ENCODE measurements at places on chromosomes 7 and 10. TPM values are rescaled to one million over a fixed set of nuclear protein-coding genes. Genes with fewer than 3 reads are reported as not detected.

Gene MYH16
- polyA plus RNA-seq = not detected

Gene ITPRID1
- not detected for polyA plus RNA-seq

Gene ADAM8
- 32.7 TPM for polyA plus RNA-seq

Gene GIMAP4
- polyA plus RNA-seq = 167 TPM

Gene ELAPOR2
- not detected for polyA plus RNA-seq

GRCh38 chr7:76054123-76055120, 6.5 kb downstream of the MDH2 start:
- no peak overlapping the region for H3K4me3 ChIP-seq
- no peak for DNase-seq
- H3K4me1 ChIP-seq = peaks cover 10% of the 10 kb centered on the region

DNA sequence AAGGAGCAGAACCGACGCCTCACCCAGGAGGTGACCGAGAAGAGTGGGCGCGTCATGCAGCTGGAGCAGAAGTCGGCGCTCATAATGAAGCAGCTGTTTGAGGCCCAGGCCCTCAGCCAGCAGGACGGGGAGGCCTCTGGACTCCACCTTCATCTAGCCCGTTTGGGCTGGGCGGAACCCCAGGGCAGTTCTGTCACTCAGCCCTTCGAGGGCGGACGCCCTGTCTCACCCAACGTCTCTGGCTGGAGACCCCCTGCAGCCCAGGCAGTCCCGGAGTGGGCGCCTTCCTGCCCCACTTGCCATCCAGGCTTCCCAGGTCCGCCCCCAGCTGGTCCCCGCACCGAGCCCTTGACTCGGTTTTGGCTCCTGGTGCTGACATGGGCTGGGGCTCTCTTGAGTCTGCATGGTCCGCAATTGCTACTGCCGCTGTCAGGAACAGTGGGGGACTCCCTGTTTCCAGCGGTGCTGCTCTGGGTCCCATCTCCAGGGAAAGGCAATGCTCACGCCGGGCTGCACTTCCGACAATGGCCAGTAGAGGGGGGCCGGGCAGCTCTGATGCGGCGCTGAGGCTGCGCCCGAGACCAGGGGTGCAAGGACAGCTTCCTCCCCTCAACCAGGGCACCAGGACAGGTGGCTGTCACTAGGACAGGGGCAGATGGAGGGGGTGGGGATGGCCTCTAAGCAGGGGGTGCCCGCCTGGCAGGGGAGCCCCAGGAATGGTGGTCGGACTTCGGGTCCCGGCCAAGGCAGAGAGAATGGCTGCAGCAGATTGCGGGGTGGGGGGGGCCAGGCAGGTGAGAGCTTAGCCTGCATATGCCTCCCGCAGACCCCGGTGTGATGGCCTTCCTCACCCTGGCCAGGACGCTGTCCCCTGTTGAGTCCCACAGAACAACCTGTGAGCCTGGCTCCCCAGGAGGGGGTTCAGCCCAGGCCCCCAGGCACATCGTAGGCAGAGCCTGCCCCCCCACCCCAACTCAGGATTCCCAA, 71.2 kb upstream of the KCTD7 start:
- H3K4me1 ChIP-seq = no peaks in the 10 kb centered on the region
- H3K4me3 ChIP-seq = no peak overlapping the region
- H3K27me3 ChIP-seq = no peaks in the 10 kb centered on the region

GRCh38 chr10:86182150-86182549, 184.4 kb downstream of the GRID1 start:
- H3K36me3 ChIP-seq = no peaks in the 10 kb centered on the region
- no peak overlapping the region for H3K27ac ChIP-seq
- no peak overlapping the region for H3K4me3 ChIP-seq
- no peak for DNase-seq
- no peaks in the 10 kb centered on the region for H3K27me3 ChIP-seq

DNA sequence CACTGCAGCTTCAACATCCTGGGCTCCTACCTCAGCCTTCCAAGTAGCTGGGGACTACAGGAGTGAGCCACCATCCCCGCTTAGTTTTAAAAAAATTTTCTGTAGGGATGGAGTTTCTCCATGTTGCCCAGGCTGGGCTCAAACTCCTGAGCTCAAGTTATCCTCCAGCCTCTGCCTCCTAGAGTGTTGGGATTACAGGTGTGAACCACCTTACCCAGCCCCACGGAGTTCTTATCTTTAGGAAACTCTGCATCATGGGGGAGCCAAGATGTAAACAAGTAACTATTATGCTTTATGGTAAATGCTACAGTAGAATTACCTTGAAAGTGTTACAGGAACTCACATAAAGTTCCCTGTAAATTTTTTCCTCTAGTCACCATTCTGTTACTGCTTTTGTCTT, 65.3 kb downstream of the PHTF2 start:
- H3K4me1 ChIP-seq = peaks cover 3% of the 10 kb centered on the region
- H3K4me3 ChIP-seq = no peak overlapping the region
- no peaks in the 10 kb centered on the region for H3K36me3 ChIP-seq

- H3K27ac ChIP-seq = no peak overlapping the region
- peaks cover 72% of the 10 kb centered on the region for H3K36me3 ChIP-seq
- H3K27me3 ChIP-seq = no peaks in the 10 kb centered on the region
- no peak for DNase-seq
- H3K4me3 ChIP-seq = no peak overlapping the region
Measured at GRCh38 chr7:75575488-75576121, 83.5 kb downstream of the SPDYE5 start.

DNA sequence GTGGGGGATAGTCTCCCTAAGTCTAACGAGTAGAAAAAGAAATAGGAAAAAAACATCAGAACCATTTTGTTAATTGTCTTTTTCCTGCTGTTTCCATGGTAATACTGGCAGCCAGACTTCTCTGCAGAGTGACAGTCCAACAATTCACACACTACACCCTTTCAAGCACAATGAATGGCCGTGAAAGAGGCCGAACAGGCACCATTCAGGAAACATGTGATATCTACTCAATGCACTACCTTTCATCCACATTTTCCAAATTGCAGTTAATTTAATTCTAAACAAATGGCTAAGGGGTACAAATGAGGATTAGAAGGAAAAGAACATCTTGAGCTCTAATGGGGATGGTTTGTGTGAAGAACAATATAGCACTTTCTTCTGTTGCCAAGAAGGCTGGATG, 358.5 kb upstream of the ANKRD30A start:
- no peak for DNase-seq
- H3K27ac ChIP-seq = no peak overlapping the region

DNA sequence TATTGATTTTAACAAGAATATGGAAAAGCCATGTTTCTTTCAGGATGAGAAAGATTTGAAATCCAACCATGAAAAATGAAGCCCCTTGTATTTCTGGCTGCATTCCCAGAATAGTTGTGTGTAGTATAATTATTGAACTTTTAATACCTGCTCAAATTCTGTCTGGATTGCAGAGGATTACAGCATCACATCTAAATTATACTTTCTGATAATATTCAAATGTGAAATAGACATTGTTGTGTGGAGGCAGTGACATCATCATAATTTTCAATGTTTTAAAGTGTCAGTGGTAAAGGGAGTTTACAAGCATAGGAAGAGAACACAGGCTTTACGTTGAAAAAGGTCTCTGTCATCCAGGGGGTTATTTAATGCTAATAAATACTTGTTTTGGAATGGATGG, 93.4 kb downstream of the POLL start:
- DNase-seq = no peak
- H3K4me1 ChIP-seq = no peaks in the 10 kb centered on the region
- H3K36me3 ChIP-seq = no peaks in the 10 kb centered on the region
- H3K4me3 ChIP-seq = no peak overlapping the region

DNA sequence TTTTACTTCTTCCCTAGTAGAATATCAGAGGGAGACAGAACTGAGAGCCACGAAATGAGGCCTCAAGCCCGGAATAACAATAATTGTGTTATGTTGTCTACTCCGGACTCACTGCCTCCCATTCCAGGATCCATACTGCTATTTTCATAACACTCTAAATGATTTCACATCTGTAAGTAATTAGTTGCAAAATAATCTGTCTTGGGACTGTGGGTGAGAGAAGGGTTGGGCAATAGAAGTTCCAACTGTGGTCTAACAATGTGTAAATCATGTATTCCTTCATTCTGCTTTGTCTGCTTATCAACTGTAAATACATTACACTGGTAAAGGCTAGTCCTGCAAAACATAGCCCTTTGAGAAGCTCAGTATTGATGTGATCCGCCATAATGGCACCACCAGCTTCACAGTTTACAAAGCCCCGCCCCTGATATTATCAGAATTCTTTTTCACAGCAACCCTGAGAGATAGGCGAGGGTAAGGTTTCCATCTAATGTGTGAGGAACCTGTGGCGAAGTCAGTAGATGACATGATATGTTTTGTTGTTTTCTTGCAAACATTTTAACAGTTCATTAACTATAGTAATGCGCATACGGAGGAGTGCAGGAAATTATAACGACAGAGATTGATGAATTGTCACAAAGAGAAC, 265.7 kb upstream of the BMPER start:
- H3K4me3 ChIP-seq = no peak overlapping the region
- no peaks in the 10 kb centered on the region for H3K27me3 ChIP-seq
- DNase-seq = no peak
- no peaks in the 10 kb centered on the region for H3K36me3 ChIP-seq

GRCh38 chr7:37337522-37337921, 111.1 kb downstream of the ELMO1 start:
- H3K27ac ChIP-seq = no peak overlapping the region
- no peaks in the 10 kb centered on the region for H3K36me3 ChIP-seq
- H3K4me3 ChIP-seq = no peak overlapping the region
- peaks cover 49% of the 10 kb centered on the region for H3K4me1 ChIP-seq

DNA sequence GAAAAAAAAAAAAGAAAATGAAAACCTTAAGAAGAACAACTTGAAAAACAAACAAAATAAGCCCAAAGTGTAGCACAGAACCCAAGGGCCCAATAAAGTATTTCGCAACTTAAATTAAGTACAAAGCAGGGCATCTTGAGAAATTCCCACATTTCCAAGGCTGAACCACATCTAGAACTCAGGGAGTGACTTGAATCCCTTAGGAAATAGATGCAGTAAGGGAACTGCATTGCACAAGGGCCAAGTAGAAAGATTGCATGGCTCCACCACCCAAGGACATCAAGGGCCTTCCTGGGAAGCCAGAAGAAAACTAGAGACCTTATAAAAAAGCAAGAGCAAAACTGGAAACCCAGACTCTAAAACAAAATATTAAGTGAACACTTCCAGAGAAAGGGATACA, 352.7 kb downstream of the CXCL12 start:
- H3K4me3 ChIP-seq = no peak overlapping the region
- DNase-seq = no peak
- no peaks in the 10 kb centered on the region for H3K4me1 ChIP-seq
- H3K27ac ChIP-seq = no peak overlapping the region
- no peaks in the 10 kb centered on the region for H3K36me3 ChIP-seq
- no peaks in the 10 kb centered on the region for H3K27me3 ChIP-seq

- no peaks in the 10 kb centered on the region for H3K36me3 ChIP-seq
- DNase-seq = peak; percentile 44
- no peaks in the 10 kb centered on the region for H3K4me1 ChIP-seq
- no peaks in the 10 kb centered on the region for H3K27me3 ChIP-seq
Measured at GRCh38 chr10:70115948-70116682, 16.5 kb downstream of the AIFM2 start.

- no peaks in the 10 kb centered on the region for H3K36me3 ChIP-seq
- no peaks in the 10 kb centered on the region for H3K27me3 ChIP-seq
- no peak overlapping the region for H3K4me3 ChIP-seq
- no peak for DNase-seq
- no peaks in the 10 kb centered on the region for H3K4me1 ChIP-seq
Measured at GRCh38 chr7:132045481-132045980, 489.1 kb upstream of the PODXL start.

- no peaks in the 10 kb centered on the region for H3K4me1 ChIP-seq
- H3K4me3 ChIP-seq = no peak overlapping the region
- no peak overlapping the region for H3K27ac ChIP-seq
- H3K27me3 ChIP-seq = no peaks in the 10 kb centered on the region
- peaks cover 9% of the 10 kb centered on the region for H3K36me3 ChIP-seq
- DNase-seq = no peak
Measured at GRCh38 chr7:104156842-104157277, 51.0 kb downstream of the ORC5 start.

- no peak overlapping the region for H3K27ac ChIP-seq
- no peaks in the 10 kb centered on the region for H3K27me3 ChIP-seq
- no peaks in the 10 kb centered on the region for H3K36me3 ChIP-seq
- peaks cover 9% of the 10 kb centered on the region for H3K4me1 ChIP-seq
- DNase-seq = no peak
- H3K4me3 ChIP-seq = no peak overlapping the region
Measured at GRCh38 chr7:148939128-148939755, 55.2 kb upstream of the EZH2 start.

GRCh38 chr10:44395396-44395795, 10.5 kb upstream of the CXCL12 start:
- H3K27ac ChIP-seq = no peak overlapping the region
- no peaks in the 10 kb centered on the region for H3K27me3 ChIP-seq
- no peaks in the 10 kb centered on the region for H3K36me3 ChIP-seq
- DNase-seq = no peak
- no peak overlapping the region for H3K4me3 ChIP-seq

- H3K4me3 ChIP-seq = no peak overlapping the region
- no peak for DNase-seq
- H3K36me3 ChIP-seq = no peaks in the 10 kb centered on the region
- no peaks in the 10 kb centered on the region for H3K27me3 ChIP-seq
- H3K27ac ChIP-seq = no peak overlapping the region
Measured at GRCh38 chr10:4280461-4281189, 495.6 kb upstream of the KLF6 start.

Measured in CD14-positive monocyte (primary cell).